CD4-positive, alpha-beta T cell treated with Interleukin-2 at 100 ng/mL for 4 hours (primary cell): ENCODE measurements at places on chromosomes 2 and 18.

DNA sequence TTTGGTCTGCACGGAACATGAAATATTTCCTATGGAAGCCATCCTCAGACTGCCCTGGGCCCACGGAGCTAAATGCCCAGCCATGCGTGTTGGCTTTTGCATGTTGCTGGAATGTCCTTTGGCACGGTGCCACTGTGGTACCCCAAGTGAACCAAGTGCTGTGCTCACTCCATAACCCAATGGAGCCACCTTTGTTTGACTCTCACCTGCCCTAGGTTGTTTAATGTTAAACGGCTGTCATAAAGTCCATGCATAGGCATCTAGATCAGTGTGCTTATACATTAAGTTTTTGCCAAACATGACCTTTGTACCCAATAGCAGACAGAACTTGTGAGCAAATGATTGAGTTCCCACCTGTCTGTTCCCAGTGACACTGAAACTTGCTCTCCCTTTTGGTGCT lies 59.9 kb upstream of the TMEM87B start:
- DNase-seq: no peak

DNA sequence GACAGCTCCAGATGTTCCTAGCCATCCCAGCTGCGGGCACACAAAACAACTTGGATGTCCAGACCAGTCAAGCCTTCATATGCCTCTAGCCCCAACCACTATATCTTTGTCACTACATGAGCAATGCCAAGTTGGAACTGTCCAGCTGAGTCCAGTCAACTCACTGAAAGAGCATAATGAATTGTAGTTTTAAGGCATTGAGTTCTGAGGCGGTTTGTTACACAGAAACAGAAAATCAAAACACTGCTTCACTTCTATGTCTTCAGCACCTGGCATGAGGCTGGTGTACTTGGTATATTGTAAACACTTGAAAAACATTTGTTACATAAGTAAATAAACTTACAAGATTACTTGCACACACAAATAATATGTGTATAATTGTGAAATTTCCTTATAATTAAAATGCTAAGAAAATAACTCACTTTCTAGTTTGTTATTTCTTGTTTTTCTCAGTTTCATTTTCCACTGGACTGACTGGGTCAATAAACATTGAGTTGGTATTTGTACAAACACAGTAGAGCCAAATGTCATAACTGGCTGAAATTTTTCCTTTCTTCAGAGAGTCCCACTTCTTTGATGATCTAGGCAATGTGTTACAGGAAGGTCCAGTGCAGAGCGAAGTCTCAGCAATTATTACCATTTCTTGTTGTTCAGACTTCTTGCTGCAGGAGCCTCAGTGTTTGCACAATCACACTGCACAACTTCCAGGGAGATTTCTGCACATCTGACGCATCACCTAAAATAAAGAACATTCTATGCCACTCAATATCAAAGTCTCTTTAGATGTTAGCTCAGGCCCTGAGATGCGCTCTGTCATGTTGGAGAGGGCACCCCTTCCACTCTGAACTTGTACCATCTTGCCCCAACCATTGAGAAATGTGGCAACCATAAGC lies 38.2 kb upstream of the DPP4 start:
- no peak for DNase-seq

- no peak for DNase-seq
Measured at GRCh38 chr2:182228073-182228473, 198.8 kb downstream of the PDE1A start.

DNA sequence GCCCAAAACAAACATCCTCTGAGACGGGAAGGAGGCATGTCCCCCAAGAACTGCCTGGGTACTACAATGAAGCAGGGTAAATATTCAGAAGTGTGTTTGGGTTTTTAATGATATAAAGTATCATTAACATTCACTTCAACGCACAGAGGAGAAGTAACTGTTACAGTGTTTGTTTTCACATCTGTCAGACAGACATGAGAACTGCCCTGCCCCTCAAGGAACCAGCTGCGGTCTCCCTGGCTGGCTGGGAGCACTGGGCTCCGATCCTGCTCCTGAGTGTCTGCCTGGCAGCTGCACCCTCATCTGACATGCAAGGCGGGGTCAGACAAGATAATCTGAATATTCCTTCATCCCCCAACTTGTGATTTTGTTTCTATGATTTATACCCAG lies 75.6 kb downstream of the MBP start:
- no peak for DNase-seq

GRCh38 chr2:134716721-134717243 lies 2.0 kb downstream of the TMEM163 start:
- no peak for DNase-seq

GRCh38 chr18:47936952-47937351 lies 6.5 kb upstream of the SMAD2 start:
- DNase-seq: no peak
